ENCODE measurements at places on chromosomes 13 and 19.

DNA sequence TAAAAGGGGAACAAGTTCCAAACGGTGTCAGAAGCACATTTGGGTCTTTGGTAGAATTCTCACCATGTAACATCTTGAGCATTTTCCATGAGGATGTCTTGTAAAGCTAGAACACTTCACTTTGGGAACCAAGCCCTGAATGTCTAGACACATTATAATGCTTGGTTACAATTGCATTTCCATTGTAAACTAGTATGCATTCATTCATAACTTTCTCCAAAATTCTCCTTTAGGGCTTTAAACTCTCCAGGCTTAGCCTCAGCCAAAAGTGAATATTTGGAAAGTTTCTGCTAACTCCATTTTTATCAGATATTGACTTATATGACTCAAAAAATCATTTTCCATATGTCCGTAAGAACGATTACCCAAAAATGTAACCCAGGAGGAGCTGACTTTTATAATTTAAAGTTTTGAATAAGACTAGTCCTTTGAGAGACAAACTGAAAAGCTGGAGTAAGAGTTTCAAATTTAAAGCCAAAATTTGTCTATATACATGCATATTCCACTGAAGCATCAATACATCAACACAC is 1170.4 kb downstream of the EFNB2 start:
- no peak for DNase-seq

DNA sequence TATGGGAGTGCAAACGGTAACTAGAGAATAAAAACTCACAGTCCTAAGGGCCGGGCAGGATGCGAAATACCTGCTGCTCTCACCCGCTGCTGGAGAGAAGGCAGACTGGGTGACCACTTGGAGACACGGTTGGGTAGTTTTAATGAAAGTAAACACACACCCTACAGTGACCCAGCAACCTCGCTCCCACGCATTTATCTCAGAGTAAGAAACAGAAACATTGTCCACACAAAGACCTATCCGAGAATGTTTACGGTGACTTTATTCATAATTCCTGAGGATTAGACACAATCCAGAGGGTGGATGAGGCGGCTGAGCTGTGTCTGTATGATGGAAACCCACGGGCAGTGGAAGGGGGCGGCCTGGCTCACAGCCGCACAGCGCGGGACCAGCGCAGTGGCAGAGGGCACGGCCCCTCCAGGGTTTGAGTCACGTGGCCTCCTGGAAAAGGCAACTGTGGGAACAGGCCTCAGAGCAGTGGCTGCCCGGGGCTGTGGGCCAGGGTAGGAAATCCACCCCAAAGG is 73.5 kb upstream of the C13orf46 start:
- no peak for DNase-seq

- peak; percentile 90 for DNase-seq
These were observed 22.5 kb downstream of the LTBP4 start for GRCh38 chr19:40623403-40624251.

GRCh38 chr19:38304352-38304865 is 358 bp downstream of the C19orf33 start:
- DNase-seq = no peak

GRCh38 chr13:41157048-41157717 is 24.6 kb upstream of the KBTBD6 start:
- no peak for DNase-seq

GRCh38 chr13:95676105-95676761 is 706 bp upstream of the DNAJC3 start:
- DNase-seq = peak; percentile 24

GRCh38 chr13:46850214-46850613 is 46.6 kb downstream of the HTR2A start:
- no peak for DNase-seq

DNA sequence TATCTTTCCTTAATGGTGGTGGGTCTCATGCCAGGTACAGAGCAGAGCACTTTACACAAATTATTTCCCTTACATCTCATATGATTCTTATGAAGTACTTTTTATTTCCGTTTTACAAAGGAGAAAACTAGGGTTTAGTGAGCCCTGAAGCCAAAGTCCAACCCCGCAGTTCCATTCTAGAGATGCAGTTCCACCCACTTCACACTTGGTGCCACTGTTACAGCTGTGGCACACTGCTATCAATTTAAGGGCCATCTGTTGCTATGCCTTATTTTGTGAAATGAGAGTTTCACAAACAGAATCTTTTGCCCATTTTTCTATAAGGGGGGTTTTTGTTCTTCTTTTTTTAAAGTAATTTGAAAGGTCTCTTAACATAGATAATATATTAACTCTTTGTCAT is 12.9 kb downstream of the MIPEP start:
- peak; percentile 27 for DNase-seq

DNA sequence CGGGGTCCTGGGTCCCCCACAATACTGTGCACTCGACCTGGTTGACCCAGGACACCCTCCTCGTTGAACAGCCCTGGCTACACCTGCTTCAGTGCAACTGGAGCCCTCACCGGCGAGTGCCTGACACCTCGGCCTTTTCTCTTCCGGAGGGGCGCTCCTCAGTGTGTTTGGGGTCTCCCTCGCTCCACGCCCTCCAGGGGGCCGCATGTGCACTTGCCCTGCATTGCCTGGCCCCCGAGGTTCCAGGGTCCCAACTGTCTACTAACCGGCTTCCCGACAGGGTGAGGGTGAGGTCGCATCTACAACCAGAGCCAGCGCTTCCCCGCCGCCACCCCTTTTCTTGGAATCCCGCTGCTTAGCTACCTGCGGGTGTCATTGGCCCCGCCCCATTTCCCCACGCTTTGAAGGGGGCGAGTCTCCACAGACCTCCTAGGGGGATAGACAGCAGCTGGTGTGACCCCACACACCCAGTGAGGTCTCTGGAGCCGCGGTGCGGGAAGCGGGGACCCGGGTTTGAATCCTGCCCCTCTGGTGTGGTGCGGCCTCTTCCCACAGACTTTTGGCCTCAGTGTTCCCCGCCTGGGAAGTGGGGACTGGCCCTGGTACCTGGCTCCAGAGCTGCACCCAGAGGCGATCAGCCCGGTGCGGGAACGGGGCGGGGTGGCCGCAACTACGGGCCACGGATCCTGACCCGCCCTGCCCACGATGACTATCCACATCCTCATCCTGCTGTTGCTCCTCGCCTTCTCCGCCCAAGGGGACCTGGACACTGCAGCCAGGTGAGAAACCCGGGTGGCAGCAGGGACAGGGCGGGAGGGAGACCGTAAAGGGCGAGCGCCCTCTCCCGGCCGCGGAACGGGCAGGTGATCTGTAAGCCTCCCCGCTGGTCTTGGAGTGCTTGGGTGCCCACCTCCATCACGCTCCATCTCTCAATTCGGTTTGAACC is at the start of gene ADM5:
Gene ADM5 (plus strand): TSS at position 462 of the 946 bp plus-strand sequence. CDS start 244 bp downstream, at position 706.
- DNase-seq = peak; percentile 52

DNA sequence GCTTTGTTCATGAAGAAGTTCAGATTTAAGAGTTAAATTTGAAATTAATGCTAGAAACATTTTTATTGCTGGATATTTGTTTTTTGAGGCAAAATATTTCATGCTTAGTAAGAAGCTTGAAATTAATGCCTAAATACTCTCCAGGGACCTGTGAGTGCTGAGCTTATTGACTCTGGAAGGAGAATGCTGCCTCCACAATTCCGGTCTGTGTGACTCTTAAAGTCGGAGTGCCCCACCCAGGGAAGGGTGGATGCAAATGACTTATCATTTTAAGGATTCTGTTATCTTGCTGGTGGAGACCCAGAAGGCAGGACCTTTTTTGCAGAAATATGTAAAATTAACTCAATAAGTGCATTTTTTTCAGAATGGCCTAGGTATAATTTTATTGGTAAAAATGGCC is 143.8 kb upstream of the RXFP2 start:
- DNase-seq = peak; percentile 61

DNA sequence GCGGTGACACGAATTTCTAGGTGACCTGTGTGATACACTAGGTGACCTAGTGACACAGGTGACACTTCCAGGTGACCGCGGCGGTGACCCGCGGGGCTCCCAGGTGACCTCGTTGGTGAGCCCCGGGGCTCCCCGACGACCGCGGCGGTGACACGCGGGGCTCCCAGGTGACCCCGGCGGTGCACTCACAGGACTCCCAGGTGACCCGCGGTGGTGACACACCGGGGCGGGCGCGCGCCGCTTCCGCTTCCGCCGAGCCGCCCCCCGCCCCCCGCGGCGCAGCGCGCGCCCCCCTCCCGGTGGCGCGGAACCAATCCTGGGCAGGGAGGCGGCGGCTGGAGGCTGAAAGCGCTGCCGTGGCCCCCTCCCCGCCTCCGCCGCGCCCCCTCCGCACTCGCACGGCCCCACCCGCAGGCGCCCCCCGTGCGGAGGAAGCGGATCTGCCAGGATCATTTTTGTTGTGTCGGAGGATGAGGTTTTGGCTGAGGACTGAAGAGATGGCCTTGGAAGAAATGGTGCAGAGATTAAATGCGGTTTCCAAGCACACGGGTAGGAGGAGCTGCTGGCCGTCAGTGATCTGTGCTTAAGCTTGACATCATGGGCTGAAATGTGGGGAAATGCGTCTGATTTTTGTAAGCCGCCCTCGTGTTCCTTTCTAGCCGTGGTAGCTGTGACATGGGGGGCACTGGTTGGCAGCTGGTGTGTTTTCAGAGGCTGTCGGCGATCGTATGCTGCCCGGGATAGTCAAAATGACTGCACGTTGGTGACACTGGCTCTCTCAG is at the start of gene MCF2L:
Gene MCF2L (plus strand): TSS at position 305 of the 782 bp plus-strand sequence. CDS start 166 bp downstream, at position 471.
- peak; percentile 41 for DNase-seq

DNA sequence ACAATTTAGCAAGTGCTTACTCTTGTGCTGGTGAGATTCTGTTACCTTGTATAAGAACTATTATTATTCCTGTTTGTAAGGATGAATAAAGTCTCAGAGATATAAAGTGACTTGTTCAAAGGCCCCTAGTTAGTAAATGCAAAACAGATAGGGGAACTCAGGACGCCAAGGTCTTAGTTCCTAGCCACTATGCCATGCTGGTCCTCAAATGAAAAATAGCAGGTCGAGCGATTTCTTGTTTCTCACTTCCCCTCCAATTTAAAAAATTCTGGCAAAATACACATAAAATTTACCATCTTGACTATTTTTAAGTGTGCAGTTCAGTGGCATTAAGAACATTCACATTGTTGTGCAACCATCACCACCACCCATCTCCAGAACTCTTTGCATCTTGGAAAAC is 1.1 kb downstream of the TECR start:
- DNase-seq = no peak

DNA sequence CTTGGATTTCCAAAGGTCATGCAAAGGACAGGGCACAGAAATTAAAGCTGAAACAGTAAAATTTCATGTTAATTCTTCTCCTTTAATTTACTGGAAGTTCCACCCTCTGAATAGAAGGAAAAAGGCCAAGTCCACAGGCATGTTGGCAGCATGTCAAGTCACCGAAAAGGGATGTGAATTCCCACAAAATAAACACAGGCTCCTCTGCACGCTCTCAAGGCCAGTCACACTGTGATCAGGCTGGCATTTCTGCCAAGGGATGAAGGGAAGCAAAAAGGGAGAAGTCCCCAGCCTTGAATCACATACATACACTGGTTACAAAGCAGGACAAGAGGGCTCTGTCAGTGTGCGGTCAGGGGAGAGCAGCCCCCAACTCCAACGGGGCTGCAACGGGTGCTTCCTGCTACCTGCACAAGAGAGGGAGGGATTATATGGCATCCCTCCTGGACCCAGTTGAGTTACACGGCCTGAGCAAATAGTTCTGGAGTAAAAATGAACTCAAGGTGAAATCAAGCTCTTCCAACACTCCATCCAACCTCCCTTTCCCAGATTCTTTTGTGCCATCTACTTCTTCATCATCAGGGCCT is 6.9 kb downstream of the DCLK1 start:
- DNase-seq = no peak

- DNase-seq = peak; percentile 76
These were observed 2.9 kb upstream of the CCDC9 start for GRCh38 chr19:47253467-47253881.

GRCh38 chr13:33206425-33206824 is 79.1 kb downstream of the STARD13 start:
- no peak for DNase-seq

- DNase-seq = no peak
These were observed 94.3 kb upstream of the MBNL2 start for GRCh38 chr13:97127842-97128241.

- DNase-seq = no peak
These were observed 8.0 kb downstream of the IGSF23 start for GRCh38 chr19:44621367-44621766.

GRCh38 chr13:45607931-45608330 is 7.6 kb downstream of the ERICH6B start:
- peak; percentile 85 for DNase-seq

DNA sequence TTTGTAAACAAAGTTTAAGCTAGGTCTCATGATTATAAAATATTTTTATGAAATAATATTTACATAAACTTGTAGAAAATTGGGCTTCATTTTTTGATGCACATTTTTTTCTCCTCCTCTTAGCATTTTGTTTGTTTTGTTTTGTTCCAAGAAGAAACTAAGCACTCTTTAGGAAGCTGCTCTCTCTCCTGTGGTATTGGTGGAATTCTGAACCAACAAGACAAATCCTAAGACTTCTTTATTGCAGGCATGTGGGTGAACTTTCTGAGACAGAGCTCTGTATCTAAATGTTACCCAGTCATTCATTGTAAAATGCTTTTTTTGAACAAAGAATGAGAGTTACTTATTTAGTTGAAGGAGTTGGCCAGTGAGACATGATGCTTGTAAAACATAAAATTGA is 39.3 kb downstream of the LMO7 start:
- DNase-seq = no peak

DNA sequence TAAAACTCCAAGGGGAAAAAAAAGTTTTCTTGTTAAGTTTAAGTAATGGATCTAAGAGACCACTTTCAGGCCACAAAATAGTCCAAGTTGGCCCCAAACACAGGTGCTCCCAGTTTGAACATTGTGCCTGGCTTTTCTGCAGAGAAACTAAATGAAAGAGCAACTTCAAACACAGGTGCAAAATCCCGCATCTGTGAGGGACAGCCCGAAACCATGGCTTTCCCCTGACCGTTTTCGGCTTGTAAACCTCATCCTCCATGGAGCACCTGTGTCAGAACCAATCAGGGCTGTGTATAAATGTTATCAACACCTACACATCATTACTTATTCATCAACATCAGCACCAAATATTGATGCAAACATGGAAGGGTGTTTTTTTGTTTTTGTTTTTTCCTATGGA is 126.8 kb upstream of the OBI1 start:
- no peak for DNase-seq

DNA sequence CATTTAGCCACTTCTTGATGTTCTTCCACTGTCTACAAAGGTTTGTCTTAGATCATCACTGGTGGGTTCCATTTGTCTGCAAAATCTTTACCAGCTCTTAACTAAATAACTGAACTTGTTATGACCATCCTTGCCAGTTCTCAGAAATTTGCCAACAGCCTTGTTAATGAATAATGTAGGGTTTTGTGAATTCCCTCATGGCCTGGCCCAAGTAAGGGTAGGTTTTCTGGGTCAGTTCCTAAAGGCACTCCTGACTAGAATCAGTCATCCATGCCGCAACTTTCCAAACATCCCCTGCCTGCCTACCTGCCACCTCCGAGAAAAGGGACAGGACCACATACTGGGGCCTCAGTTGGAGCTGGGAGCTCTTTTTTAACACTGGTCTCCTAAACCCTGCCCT is 4.0 kb downstream of the COL4A1 start:
- no peak for DNase-seq

GRCh38 chr19:2774953-2775555 is 8.0 kb downstream of the SGTA start:
- no peak for DNase-seq

Data from A673 (cell line).